ENCODE measurements at places on chromosomes 2 and 18. TPM values are rescaled to one million over a fixed set of nuclear protein-coding genes. Genes with fewer than 3 reads are reported as not detected.

- DNase-seq = no peak
These were observed 85.4 kb downstream of the DYSF start for GRCh38 chr2:71538656-71539265.

Gene VWC2L
- 0.18 TPM for polyA plus RNA-seq

DNA sequence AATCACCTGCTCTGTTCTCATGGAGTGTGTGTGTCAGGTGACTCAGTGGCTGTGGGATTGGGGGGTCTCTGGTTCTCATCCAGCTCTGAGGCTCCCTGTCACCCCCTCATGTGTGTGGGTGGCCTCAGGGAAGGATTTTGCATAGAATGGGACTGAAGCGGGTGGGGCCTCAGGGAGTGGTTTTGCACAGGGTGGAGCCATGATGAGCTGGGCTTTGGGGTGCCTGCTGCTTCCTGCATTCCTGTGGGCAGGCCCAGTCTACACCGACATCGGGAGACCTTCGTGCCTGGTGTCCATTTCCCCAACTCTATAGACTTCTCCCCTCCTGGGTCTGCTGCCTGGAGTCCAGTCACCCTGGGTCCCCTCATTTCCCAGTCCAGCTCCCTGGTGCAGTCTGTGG is 59.7 kb downstream of the VAPA start:
- DNase-seq = no peak

- DNase-seq = peak; percentile 12
These were observed 53.1 kb downstream of the PRELID3A start for GRCh38 chr18:12460874-12461273.

DNA sequence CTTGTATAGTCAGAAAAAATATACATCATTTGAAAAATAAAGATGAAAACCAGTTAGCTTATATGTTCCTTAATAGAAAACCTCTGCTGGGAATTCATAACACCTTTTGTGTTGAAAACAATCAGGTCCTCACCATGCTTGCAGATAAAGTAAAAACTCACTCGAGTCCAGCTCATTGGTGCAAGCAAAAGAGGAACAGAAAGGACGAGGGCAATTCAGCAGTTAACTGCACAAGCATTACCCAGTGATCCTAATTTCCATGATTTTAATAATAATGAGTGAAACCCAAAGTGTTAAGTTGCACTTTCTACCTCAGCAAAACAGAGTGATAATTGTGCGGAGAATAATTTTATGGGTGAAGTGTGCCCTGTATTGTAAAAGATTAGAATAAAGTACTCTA is 839.9 kb downstream of the BCL11A start:
- DNase-seq = no peak

- no peak for DNase-seq
These were observed at the start of gene PPP1R1C for GRCh38 chr2:181985632-181986205. Gene PPP1R1C (plus strand): TSS chr2:181985853. CDS start chr2:181986111, 258 bp downstream.

All from left kidney (tissue), 8 donors.